ENCODE measurements at places on chromosomes 12 and 14.

- no peak for DNase-seq
Observed at GRCh38 chr12:113519464-113520307, 48.0 kb upstream of the LHX5 start.

GRCh38 chr14:92973261-92973797, 50.4 kb downstream of the CHGA start:
- DNase-seq: peak; percentile 59

- no peak for DNase-seq
Observed at GRCh38 chr12:98939926-98940325, 294.8 kb downstream of the APAF1 start.

GRCh38 chr14:64253672-64254071, 40.5 kb downstream of the ESR2 start:
- DNase-seq: no peak

GRCh38 chr12:57629897-57630471, 3.0 kb downstream of the B4GALNT1 start:
- DNase-seq: no peak

GRCh38 chr12:60185060-60185459, 589.2 kb downstream of the SLC16A7 start:
- no peak for DNase-seq

- DNase-seq: no peak
Observed at GRCh38 chr14:98101323-98101722, 1170.7 kb downstream of the BCL11B start.

- DNase-seq: no peak
Observed at GRCh38 chr14:91015435-91015834, 45.0 kb downstream of the RPS6KA5 start.

- DNase-seq: no peak
Observed at GRCh38 chr12:87231818-87232217, 797.4 kb downstream of the C12orf50 start.

- no peak for DNase-seq
Observed at GRCh38 chr12:9883175-9883574, 1.9 kb downstream of the KLRF2 start.

GRCh38 chr14:94880876-94881275, 111.0 kb upstream of the GSC start:
- no peak for DNase-seq

- DNase-seq: no peak
Observed at GRCh38 chr14:89911010-89911919, 43.3 kb downstream of the EFCAB11 start.

- DNase-seq: no peak
Observed at GRCh38 chr12:123533672-123534643, at the start of gene RILPL1. RILPL1 (minus strand) TSS chr12:123533719; CDS start chr12:123533482, 237 bp downstream.

DNA sequence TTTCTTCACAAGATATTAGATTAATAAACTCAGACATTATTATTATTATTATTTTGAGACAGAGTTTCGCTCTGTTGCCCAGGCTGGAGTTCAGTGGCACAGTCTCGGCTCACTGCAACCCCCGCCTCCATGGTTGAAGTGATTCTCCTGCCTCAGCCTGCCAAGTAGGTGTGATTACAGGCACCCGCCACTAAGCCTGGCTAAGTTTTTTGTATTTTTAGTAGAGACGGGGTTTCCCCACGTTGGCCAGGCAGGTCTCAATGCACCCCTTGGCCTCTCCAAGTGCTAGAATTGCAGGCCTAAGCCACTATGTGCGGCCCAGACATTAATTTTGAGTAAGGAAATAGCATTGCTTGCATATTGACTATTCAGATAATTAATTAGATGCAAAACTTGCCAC, 554.9 kb upstream of the LRFN5 start:
- DNase-seq: no peak

GRCh38 chr12:82708061-82708879, 21.6 kb downstream of the TMTC2 start:
- DNase-seq: no peak

- DNase-seq: no peak
Observed at GRCh38 chr14:56709201-56709600, 101.1 kb downstream of the OTX2 start.

DNA sequence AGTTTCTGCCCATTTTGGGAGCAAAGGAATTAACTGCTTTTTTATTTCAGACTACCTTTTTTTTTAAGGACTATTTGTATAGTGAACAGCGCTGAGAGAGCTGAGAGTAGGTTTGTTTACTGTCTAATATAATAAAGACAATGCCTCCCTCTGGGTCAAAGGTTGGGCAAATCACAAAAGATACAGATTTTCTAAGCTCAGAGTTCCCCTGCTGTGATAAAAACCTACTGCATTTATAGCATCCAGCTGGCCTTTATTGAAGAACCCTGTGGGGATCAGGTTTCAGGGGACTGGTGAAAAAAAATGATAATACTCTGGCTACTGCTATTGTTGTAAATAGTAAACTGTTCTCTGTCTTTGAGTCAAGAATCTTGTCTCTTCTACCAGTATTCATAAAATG, 28.7 kb downstream of the CCDC59 start:
- no peak for DNase-seq

GRCh38 chr12:11650286-11651281, 1.1 kb downstream of the ETV6 start:
- DNase-seq: no peak

DNA sequence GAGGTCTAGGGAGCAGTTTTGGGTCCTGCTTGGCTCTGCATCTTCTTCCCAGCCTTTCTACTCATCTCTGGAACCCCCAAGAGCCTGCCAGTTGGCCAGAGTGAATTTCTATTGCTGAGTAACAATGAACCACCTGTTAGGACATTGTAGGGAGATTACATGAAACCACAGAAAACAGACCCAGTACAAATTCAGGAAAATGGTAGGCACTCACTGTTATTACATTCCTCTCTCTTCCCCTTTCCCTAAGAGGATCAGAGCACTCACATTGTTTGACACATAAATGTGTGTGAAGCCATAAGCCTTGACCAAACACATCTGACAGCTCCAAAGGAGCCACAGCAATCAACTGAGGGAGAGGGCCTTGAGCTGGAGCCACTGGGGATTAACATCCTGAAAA, 216.1 kb downstream of the TMEM132D start:
- DNase-seq: no peak

DNA sequence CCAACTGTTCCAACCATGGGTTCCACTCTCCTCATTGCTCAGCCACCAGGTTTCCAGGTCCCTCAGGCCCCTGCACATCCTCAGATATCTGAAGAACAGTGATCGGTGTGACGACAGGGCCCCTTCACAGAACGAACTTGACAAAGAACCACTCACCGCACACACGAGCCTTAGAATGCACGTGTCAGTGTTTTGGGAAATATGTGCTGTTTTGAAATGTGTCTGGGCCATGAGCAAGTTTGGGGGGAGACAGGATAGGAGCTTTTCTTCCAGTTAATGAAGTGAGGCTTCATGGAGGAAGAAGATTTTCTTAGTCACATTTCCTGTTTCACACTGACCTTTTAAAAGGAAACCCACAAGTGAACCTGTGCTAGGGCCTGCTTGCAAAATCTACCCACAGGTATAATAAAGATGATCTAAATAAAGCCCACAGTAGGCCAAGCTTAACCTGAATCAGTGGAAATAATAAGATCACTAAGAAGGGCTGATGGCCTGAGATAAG, 58.6 kb downstream of the ZFP36L1 start:
- DNase-seq: no peak

- DNase-seq: no peak
Observed at GRCh38 chr12:97941686-97942354, 479.2 kb downstream of the RMST start.

DNA sequence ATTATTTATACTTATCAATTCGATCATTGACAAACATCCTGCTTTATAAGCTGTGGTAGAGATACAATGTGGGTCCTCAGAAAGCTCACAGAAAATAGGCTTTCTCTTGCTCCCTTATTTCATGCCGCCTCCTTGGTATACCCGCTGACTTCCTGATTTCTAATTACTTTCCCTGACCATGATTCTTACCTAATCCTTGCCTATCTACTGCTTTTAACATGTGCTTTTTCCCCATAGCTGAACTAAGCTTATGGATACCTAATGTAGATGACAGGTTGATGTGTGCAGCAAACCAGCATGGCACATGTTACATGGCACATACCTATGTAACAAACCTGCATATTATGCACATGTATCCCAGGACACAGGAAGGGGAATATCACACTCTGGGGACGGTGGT, 65.1 kb downstream of the ITPR2 start:
- no peak for DNase-seq

DNA sequence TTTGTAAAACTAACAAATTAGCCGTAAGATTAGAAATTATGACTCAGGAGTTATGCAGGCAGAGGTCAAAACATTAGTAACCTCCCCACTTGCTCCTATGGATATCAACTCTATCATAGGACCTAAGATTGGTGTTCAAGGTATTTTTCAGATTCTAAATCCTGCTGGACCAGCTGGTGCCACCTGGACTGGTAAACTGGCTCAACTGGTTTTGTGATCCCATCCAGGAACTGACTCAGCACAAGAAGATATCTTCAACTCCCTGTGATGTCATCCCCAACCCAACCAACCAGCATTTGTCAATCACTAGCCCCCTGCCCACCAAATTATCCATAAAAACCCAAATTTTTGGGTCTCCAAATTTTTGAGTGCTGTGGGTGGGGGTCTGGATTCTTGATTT, 98.1 kb upstream of the OR4E1 start:
- DNase-seq: no peak

DNA sequence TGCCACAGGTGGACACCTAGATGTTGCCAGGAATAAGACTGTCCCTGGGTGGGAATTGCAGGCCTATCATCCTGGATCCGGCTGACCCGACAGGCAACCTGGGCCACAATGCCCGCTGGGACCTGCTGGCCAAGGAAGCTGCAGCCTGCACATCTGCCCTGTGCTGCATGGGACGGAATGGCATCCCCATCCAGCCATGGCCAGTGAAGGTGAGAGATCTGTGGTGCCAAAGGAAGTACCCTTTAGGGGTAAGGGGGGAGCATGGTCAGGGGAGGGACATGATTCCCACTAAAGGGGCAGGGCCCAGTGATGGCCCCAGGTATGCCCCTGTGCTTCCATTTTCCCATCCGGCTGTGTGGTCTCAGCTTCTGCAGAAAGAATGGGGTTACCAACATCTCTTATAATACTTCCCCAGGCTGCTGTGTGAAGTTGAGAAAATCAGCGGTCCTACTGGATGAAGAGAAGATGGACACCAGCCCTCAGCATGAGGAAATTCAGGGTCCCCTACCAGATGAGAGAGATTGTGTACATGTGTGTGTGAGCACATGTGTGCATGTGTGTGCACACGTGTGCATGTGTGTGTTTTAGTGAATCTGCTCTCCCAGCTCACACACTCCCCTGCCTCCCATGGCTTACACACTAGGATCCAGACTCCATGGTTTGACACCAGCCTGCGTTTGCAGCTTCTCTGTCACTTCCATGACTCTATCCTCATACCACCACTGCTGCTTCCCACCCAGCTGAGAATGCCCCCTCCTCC, 8.6 kb upstream of the OAS2 start:
- no peak for DNase-seq

- DNase-seq: no peak
Observed at GRCh38 chr12:85260896-85261295, 19.1 kb upstream of the ALX1 start.

DNA sequence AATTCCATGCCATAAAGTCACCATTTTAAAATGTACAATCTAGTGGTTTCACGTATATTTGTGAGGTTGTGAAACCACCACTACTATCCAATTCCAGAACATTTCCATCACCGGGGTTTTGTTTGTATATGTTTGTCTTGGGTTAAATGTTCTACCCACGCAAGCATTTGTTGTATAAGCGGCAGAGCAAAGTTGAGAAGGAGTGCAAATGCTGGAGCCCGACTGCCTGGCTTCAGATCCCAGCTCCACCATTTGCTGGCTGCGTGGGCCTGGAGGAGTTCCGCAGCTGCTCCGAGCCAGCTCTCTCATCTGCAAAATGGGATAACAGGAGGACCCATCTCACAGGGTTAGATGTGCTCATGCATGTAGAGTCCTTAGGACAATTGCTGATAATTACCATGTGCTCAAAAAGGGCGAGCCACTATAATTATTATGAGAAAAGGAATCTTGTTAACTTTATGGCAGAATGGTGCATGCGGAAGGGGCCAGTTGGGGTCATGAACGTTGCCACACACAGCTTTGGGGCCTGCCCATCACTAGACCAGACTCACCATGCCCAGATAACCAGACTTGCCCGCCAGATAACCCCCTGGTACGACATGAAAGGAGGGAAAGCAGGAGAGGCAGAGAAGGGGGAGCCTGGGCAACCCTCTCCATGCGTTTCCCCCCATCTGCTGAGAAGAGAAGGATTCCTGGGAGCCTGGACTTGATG, 6.4 kb downstream of the ACTN1 start:
- no peak for DNase-seq

DNA sequence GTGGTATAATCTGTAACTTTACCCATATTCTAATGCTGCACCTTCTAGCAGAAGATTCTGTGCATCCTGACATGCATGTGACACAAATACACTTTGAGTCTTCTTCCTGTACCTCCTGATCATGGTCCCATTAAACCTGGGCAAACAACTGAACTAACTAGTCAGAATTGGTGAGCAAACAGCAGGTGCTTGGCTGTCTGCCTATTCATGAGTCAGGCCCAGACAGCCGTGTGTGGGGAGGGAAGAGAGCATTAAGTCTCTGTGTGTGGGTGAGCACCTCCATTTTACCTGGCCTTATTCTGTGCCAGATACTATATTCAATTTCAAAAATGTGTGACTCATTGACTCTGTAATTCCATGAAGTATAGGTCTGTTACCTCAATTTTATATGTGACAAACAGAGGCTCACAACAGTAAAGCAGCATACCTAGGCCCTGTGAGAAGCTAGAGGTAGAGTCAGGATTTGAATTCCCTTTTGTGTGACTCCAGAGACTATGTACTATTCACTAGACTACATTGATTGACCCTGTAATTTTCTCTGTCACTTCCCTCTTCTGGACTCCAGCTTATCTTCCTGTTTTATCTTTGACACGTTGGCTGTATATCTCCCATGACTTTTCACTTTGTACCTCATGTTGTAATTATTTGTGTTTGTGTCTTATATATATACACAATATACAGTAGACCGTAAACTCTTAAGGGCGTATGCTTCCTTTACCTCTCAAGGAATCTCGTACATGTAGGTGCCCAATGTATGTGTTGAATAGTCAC, 32.2 kb downstream of the SUSD6 start:
- no peak for DNase-seq
